Activated T-cell treated with anti-CD3 and anti-CD28 coated beads for 24 hours (primary cell): ENCODE measurements at places on chromosomes 5 and 9.

DNA sequence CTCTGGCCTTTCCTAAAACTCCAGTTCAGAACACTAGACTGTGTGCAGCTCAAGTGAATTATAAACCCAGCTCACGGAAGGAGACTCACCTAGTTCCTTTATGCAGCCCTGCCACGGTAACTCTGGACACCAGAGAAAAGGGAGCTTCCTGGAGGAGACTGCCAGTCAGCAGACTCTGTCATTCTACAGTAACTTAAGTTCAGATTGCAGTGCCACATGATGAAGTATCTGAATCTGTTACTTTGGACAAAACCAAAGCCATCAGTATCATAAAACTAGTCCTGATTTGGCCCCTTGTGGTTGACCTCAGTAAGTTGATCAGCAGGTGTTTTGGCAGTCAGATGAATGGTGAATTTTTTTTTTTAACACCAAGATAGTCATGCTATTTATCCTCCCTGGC lies 2.7 kb downstream of the MTRR start:
- DNase-seq: no peak

GRCh38 chr5:67035098-67035740 lies 161.4 kb downstream of the CD180 start:
- DNase-seq: no peak

DNA sequence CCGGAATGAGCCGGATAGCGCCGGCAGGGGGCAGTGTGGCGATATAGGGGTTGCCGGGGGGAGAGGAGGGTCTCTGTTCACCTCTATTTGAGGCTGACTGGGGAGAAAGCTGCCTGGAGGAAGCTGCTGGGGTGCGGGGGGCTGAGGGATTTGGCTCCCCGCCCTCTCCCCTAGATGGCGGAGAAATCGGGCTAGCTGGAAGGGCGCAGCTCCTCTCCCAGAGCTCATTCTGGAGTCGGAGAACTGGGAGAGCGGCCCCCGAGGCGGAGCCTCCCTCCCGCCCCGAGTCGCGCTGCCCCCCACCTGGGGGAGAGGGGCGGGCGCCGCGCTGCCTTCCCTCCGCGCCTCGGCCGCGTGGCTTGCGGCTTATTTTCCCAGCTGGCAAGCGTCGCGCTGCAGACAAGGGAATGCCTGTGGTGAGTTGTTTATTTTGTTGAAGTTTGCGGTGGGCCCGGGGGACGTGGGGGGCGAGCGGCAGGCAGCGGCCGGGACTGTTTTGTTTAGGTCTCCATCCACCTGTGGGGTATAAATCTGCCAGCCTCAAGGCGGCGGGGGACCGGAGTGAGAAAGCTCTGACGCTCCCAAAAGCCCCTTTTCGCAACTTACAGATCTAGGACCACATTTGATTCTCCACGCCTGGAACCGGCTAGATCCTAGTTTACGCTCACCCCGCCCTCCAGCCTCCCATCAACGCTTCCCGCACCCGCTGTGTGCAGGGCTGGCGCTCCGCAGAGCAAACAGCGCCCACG lies 4.1 kb upstream of the RGMB start:
- DNase-seq: no peak

DNA sequence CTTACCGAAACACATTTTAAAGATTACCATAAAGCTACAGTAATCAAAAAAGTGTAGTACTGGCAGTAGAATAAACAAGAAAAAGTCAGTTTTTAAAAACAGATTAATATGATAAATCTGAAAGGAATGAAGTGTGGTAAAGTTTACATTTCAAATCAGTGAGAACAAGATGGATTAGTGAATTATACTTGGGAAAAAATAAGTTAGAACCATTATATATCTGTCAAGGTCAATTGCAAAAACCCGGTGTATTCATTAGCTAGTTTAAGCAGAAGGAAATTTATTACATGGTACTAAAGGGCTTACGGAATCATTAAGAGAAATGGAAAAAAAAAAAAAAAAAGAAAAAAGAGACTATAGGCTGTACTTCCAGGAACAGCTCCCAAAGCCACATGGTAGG lies 164.3 kb downstream of the MUSK start:
- DNase-seq: no peak

DNA sequence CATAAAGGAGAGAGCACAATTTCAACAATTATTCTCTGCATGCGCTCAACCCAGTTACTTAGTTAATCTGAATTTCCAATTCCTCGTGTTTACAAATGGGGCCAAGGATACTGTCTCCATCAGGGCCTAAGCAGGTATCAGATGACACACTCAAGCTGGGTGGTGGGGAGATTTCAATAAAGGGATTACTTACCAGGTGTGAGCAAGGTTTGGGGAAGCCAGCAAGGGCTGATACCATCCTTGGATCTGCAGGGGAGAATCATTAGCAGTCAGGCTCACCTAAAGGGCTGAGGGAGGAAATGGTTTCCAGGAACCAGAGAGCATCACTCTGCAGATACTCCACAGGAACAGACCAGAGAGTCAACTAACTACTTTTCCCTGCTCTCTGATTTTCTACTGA lies 487.1 kb downstream of the NTRK2 start:
- no peak for DNase-seq

GRCh38 chr9:3980212-3980611 lies 319.7 kb downstream of the GLIS3 start:
- DNase-seq: no peak

DNA sequence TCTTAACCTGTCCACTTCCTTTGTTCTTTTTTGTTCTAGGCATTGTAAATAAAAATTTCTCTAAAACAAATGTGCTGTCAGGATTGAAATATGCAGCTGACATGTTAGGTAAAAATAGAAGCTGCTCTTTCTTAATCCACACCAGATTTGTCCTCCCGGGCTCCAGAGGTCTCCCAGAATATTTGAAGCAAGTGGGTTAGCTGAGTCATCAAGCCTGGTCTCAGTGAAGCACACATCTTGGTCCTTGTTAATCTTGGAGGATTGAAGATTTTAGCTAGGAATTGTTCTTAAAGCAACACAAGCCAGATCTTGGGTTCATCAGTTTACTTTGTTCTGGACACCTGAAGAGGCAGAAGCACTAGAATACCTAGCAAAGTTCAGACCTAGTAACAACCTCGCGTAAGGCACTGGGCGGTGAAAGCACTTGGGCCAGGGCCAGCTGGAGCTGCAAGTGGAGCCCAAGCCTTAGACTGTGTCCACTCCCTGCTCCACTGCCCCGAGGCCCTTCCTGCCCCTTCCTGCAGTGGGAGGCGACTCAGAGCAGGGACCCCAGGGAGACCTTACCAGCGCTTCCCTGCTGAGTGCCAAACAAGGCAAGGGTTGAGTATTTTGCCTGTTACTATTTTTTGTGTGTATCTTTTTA lies 36.5 kb downstream of the HABP4 start:
- no peak for DNase-seq

DNA sequence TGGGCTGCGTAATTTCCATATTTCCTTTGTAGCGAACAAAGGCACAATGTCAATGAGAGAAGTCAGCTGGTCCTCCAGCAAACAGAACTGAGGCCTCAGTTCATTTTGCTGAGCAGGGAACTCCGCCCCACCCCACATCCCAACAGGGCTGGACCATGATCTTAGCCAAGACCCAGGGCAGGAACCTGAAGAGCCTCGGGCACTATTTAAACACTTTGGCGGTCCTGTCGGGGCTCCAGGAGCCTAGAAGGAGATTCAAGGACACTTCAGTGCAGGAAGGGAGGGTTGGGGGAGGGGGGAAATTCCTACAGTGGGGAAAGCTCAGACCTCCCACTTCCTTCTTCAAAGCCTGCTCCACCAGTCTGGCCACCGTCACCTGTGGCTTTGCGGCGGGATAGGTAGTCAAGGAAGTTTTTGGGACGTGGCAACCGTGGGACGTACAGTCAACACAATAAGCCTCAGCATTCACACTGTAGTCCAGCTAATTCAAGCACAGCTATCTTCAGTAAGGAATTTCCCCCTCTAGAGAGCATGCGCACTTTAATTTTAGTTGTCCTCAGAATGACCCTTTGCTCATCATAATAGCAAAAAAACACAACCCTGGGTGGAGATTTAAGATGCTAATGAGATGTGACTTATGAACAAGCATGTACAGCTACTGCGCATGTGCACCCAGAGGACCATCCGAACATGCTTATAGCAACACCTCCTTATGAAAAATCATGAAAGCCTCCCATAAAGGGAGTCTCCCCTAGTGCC lies 30.9 kb downstream of the S1PR3 start:
- no peak for DNase-seq

DNA sequence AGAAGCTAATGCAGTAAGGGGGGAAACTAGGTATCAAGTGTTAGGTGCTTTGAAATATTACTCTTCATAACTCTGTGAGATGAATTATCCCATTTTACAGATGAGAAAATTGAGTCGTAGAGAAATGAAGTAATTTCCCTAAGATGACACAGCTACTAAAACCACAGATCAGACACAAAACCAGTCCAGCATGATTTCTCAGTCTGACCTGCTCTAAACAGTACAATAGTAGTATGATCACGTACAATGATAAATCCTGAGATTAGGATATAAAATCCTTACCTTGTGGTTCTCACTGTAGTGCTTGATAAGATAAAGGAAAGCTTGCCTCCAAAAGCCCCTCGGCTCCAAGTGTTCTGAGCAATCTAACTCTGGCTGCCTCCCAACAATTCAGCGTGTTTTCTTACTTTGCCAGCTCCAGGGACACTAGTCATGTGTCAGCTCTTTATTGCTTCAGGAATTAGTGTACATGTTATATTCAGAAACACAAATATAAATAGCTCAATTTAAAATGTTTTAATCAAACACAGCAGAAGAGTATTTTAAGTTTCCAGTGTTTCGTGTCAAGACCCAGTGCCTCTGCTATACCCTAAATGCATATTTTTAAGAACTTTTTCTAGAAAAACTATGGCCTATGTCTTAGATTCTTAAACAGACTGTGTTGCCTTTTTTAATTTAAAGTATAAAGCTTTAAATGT lies 243.6 kb downstream of the DENND1A start:
- DNase-seq: no peak

- DNase-seq: no peak
Observed at GRCh38 chr5:99445805-99446204, 517.0 kb upstream of the CHD1 start.

GRCh38 chr5:52657247-52657645 lies 130.5 kb upstream of the ITGA1 start:
- no peak for DNase-seq

DNA sequence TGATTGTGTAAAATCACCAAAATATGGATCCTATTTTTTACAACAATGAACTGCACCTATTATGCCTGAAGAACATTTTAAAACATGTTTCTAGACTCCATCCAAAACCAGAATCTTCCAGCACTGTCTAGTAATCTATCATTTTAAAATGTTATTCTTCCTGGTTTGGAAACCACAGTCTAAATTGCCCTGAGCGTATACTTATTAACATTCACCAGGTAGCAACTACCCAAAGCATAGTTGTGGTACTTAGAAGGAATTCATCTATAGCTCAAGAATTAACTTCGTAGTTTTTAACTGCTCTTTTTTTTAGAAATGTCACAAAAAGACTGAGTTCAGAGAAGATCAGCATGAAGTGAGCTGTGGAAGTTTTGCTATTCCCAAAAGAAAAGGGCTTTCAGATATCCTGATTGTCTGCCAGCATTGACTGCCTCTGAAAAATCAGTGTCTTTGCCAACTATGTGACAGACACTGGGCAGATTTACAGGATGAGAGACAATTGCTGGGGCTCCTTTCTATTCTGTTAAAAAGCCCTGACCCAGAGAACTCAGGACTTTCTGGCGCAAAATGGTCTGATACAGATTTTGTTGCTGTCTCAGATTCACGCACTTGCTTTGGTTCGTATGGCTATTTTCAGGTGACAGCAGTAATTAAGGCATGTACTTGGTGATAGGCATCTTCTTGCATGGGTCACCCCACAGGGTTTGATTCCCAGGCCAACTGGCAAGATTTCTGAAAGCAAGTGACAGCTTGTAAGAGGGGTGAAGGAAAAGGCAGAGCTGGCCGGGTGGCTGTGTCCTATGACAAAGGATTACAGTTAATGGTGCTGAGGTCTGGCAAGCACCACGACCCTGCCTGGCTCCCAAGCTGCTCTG lies 152.5 kb upstream of the RAI14 start:
- DNase-seq: no peak

- no peak for DNase-seq
Observed at GRCh38 chr5:124948754-124949275, 202.4 kb upstream of the ZNF608 start.

DNA sequence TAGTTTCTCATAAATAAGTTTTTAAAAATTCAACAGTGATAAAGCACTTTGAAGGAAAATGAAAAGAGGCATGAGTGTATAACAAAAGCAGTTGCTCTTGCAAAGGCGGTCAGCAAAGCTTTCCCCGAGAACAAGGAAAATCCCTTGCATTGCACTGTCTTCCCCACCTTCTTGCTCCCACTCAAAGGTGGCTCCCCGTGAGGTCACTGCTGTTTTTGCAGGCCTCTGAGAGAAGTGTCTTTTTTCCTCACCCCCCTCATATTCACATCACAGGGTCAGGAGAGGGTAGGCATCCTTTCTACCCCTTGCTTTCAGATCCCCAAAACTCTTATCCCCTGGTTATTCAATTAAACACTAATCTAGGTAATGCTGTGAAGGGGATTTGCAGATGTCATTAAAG lies 15.2 kb upstream of the SLC36A1 start:
- no peak for DNase-seq

DNA sequence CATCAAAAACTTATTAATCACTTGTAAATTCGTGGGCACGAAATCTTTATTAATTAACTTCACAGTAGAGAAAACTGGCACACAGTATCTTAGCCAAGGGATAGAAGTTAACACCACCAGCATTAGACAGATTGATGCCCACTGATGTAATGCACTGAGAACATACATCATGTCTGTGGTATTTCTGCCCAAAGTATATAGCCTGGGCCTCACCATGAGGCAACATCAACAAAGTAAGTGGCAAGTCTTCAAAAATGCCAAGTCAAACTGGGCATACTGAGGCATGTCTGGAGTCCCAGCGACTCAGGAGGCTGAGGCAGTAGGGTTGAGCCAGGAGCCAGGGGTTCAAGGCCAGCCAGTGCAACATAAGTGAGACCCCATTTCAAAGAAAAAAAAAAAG lies 79.5 kb downstream of the GLIS3 start:
- no peak for DNase-seq

DNA sequence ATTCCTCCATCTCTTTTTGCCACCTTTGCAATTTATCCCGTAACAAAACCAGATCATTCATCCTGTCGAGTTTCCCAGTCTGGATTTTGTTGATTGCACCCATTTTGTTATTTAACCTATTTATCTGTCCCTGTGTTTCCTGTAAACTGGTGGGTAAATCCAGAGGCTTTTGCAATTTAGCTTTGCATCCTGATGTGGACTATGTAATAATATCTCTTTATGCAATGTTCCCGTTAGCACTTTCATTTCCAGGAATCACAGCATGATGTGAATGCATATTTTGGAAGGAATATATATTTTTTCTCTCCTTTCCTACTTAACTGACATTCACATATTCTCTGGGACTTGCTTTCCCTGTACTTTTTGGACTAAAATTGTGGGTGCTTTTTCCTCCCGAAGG lies 240.3 kb upstream of the GAS1 start:
- no peak for DNase-seq

DNA sequence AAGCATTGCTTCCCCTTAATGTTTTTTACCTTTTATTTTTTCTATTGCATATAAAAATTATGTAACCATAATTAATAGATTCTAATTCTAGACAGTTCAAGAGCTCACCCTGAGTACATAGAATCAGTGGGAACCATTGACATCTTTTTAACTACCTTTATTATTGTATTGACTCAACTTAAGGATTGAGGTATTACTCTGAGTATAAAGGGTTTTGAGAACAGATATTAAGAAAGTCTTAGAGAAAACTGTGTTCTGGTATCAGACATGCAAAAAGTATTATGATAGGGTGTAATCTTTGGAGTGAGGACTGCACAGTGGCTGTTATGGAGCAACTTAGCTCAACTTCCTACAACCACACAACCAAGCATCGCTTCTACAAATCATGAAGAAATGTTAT lies 8.9 kb downstream of the SPEF2 start:
- DNase-seq: no peak

- DNase-seq: no peak
Observed at GRCh38 chr5:18544421-18544820, 910.2 kb downstream of the TAF11L14 start.
